Mucosa of descending colon (tissue), 3 donors: ENCODE measurements at places on chromosomes 12 and 14. TPM values are rescaled to one million over a fixed set of nuclear protein-coding genes. Genes with fewer than 3 reads are reported as not detected.

The SELPLG gene
- total RNA-seq = 6.5 TPM

GRCh38 chr14:100629098-100629497, 41.9 kb upstream of the BEGAIN start:
- peak; percentile 18 for DNase-seq

DNA sequence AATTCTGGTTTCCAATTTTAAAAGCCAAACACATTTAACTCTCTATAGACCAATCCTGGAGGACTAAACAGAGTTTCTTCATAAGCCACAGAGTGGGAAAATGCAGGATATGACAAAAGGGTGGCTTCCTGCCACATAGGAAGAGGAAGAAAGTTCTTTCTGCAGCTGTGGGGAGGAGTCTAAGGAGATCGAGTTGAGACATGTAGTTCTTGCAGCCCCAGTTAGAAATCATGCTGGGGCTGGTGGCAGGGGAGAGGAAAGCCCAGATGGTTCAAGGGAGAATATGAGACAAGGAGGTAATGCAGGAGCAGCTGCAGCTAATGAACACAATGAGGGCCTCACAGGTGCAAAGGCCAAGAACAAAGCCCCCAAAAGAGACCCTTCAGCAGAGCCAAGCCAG, 85.0 kb upstream of the ARID2 start:
- DNase-seq = no peak

The DAO gene
- total RNA-seq = 3.0 TPM

The LMNTD1 gene
- total RNA-seq = not detected

- no peak for DNase-seq
These were observed 34.4 kb upstream of the CCNT1 start for GRCh38 chr12:48750769-48751356.

GRCh38 chr14:75987201-75987970, 1.8 kb downstream of the IFT43 start:
- DNase-seq = no peak

DNA sequence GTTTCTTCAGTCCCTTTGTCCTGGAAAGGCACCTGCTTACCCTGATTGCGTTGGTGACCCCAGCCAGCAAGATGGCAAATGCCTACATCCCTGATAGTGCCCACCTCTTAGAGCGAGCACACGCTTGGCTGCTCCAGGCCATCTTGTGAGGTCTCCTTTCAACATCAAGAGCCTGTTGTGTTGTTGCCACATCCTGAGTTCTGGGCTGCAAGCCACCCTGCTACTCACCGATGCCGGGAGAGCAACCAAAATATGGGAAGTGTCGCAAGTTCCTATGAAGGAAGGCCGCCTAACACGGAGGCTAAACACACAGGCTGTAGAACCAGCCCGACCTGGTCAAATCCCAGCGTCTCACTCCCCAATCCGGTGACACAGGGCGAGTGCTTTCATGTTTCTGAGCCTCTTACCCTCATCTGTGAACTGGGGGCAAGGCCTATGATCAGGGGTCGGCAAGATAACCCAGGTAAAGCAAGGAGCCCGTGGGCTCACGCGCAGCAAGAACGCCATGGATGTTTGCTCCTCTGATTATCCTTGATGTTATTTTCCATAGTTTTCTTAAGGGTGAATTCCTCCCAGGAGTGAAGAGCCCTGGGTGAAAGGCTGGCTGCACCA, 98.4 kb downstream of the LGMN start:
- peak; percentile 35 for DNase-seq

- no peak for DNase-seq
These were observed 1.4 kb downstream of the ZNF385A start for GRCh38 chr12:54383041-54383609.

GRCh38 chr12:12683725-12684124, 12.3 kb downstream of the GPR19 start:
- DNase-seq = no peak
